ENCODE measurements at places on chromosomes 1 and 21.
A peak's percentile ranks its signal among the peaks of the same experiment; 100 is the strongest.

GRCh38 chr1:19765623-19766022 is 34.1 kb downstream of the TMCO4 start:
- DNase-seq = peak; percentile 76

DNA sequence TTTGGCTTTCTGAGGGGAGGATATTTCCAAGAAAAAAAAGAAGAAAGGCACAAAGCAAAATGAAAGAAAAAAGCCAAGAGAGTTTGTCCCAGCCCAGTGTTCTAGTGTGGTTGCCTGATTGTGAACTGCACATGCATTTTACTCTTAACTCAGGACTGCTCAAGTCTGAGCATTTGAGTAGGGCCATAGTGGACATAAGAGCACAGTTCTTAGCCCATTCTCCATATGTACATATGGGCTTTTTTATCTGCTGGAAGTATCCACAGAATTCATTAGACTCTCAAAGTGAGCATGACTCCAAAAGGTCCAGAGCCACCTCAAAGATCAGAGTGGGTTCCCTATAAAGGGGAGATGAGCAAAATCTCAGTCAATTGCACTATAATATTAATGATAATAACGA is 13.6 kb upstream of the DDX59 start:
- DNase-seq = no peak

DNA sequence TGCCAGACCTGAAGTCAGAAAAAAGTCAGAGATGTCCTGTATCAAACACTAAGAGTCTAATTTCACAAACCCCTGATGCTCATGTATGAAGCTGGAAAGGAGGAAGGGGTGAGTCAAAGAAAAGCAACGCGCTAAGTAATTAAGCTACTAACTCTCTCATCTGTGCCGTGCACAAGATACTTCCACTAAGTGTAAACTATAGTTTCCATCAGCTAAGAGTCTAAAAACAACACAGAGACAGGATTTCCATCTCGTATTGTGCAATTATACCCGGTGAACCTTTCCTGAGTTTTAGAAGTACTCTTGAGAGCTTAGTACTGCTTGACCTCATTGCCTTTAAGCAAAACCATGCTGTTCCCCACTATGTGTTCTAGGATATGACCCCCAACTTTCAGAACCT is 19.0 kb downstream of the DNALI1 start:
- peak; percentile 5 for DNase-seq

- DNase-seq = no peak
Observed at GRCh38 chr1:24186711-24186992, 437 bp downstream of the IFNLR1 start.

DNA sequence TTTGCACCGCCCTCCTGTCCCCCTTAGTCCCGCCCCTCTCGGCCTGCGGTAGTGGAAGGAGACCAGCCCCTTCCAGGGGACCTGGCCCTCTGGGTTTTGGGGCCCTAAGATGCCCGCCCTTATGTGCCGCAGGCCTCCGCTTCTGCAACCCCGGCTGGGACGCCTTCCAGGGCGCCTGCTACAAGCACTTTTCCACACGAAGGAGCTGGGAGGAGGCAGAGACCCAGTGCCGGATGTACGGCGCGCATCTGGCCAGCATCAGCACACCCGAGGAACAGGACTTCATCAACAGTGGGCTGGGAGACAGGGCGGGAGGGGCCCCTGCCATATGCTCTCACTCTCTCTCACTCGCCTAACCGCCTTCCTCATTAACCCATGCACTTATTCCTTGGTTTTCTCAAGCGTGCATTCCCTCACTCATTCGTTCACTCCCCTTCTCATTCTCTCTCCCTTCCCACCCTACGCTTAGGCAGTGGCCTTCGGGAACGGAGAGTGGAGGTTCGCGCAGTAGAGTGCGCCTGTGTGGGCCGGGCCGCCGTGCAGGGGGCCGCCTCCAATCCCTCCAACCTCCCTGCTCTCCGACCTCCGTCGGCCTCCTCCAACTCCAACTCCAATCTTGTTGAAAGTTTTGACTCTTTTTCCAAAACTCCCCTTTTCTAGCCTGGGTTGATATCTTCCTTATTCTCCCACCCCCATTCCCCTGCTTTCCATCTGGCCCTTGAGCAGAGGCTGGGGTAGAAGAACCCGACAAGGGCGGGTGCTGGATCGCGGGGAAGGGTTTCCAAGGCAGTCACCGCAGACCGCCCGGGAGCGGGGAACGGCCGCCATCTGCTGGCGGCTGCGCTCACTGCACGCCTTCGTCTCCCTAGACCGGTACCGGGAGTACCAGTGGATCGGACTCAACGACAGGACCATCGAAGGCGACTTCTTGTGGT is 15.2 kb downstream of the BCAN start:
- no peak for DNase-seq

DNA sequence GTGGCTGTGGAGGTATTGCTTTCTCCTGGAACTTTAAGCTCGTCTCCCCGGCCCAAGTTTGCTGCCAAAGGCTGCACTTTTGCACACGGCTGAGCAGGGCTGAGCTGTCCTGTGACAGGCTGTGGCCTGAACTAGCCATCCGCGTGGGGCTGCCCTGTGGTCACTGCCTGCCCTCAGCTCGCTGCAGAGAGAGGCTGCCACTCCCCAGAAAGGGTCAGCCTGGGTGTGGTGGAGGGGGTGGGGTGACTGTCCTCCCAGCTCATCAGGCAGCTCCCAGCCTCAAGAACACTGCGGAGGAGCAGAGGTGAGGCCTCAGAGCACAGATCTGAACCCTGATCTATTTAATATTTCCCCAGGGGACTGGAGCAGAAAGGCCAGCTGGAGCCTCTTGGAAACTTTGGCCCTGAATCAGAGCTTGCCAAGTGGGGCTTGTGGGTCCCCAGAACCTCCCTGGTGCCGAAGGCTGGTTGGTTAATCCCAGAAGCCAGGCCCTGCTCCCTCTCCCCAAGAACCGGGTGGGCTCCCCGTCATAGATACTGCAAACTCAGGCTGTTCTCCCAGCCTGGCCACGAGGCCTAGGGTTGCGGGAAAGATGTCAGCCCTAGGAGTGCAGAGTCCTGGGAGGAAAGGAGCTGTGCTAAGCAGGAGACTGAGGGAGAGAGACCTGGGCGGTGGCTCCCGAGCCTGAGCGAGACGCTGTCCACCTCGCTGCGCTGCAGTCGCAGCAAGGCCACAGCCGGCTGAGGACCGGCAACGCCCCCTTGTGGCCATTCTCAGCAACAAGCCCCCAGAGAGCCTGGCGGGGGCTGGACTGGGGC is 125.1 kb upstream of the IPO9 start:
- no peak for DNase-seq

GRCh38 chr1:178867670-178868069 is 3.2 kb downstream of the ANGPTL1 start:
- DNase-seq = no peak

DNA sequence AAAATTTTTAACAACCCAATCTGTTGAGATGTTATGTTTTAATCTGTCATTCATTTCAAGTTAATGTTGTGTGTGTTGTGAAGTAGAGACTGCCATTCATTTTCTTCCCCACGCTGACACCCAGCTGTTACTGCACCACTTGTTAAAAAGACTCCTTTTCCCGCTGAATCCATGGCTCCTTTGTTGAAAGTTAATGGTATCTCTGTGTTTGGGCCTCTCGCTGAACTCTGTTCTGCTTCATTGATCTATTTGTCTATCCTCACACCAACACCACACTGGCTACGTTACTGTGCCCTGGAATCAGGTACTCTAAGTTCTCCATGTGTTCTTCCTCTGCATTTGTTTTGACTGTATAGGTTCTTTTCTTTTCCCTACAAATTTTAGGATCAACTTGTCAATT is 58.2 kb downstream of the PDE9A start:
- DNase-seq = no peak

DNA sequence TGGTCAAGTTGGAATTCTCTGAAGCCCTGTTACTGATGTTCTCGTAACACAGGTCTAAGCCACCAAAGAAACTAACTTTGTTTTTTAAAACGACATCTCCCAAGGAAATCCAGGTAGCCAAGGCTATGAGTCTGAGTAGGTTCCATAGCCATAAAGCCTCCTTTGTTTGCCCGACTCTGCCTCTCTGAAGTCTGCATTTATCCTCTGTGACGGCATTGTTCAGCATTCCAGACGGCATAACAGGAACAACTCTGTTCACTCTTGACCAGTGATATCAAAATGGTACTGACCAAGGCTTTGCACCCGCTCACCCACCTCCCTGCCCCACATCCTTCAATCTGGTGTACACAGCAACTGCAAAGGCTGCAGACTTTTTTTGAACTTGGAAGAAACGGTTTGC is 14.8 kb downstream of the URB1 start:
- no peak for DNase-seq

DNA sequence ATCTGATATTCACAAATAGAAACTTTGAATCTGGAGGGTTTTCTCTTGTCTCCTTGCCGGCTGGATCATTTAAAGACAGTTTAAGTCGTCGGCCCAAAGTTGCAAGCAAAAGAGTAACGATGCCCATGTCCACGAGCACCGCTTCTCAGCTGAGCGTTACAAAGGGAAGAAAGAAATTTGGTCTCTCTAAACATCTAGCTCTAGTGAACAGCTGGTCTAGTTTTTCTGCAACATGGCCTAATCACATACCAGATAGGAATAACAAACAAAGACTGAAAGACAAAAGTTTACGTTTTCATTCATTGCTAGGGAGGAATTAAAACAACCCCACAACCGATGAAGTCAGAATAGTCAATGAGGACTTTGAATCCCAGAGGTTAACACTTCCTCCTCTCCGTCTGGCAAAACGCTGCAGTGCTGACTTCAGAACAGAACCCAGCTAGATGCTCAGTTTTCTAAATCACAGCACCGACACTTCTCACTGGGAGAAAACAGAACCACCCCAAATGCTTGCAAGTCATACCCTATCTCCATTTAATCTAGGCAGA is 69.4 kb downstream of the NTPCR start:
- DNase-seq = no peak

- no peak for DNase-seq
Observed at GRCh38 chr1:204529371-204529895, 13.2 kb downstream of the MDM4 start.

GRCh38 chr1:12477936-12478611 is 139.9 kb downstream of the DHRS3 start:
- DNase-seq = peak; percentile 98

- no peak for DNase-seq
Observed at GRCh38 chr1:151773702-151774101, 10.4 kb upstream of the MRPL9 start.

DNA sequence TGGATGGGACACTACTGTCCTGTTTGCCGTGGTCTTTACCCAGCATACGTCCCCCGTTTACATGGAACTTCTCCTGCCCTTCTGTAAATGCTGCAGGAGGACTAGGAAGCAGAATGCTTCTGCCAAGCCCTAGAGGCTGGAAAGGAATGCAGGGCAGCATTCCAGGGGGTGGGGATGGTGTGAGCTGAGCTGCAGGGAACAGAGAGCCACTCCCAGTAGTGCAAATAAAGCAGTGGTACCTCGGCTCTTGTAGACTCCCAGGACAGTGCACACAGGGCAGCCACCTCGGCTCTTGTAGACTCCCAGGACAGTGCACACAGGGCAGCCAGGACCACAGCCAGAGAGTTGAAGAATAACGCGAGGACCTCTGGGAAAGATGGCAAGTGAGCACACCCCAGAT is 35.4 kb downstream of the PTPRU start:
- no peak for DNase-seq

DNA sequence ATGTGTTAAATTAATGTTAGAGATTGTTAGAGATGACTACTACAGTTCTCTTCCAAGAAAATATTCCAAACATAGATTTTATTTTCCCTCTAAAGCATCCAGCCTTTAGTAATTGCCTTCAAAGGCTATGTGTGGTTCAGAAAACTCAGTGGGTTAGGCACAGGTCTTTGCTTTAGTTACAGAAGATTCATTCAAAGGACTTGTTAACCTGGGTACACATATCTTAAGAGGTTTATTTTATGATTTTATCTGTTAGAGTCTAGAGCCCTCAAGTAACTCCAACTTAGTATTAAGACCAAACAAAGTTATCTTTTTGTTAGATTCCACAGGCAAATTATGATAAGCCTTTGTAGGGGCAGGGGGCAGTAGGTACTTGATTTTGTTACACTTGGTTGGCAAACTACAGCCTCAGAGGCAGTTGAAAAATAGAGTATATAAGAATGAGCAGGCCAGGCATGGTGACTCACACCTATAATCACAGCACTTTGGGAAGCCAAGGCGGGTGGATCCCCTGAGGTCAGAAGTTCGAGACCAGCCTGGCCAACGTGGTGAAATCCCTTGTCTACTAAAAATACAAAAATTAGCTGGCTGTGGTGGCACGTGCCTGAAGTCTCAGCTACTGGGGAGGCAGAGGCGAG is 37.9 kb downstream of the CXADR start:
- no peak for DNase-seq

DNA sequence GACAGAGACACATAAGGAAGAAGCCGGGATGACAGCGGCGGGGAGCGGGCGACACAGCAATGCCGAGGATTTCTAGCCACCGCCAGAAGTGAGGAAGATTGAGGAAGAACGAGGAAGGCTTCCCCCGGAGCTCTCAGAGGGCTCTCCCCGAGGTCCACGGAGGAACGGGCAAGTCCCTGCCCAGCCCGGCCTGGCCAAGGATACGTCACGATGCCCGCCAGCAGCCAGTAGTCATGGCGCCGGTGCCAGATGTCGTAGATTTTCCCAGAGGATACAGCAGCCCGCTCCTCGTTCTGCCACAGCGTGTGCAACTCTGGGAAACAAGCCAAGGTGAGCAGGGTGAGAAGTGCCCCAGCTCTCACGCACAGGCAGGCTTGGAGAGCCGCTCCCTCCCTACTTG is 65.9 kb downstream of the KCNAB2 start:
- DNase-seq = no peak

GRCh38 chr1:200367841-200368534 is 41.8 kb downstream of the ZNF281 start:
- peak; percentile 91 for DNase-seq

DNA sequence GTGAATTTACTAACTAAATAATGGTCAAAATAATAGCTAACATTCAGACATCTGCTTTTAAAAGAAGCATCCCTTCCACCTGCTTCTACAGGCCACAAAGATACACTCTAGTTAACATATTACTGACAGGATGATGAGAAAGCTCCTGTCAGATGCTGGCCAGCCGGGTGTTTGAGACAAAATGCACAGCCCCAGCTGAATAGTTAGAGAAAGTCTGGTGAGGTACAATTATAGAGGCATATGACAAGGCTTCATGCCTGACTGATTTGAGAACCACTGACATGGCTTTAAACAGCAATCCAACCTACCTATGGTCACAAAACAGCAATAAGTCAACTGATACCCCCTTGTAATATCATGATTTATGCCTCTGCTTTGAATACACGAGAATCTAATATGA is 137.0 kb downstream of the DENND1B start:
- no peak for DNase-seq
